ENCODE measurements at places on chromosomes 16 and 17. TPM values are rescaled to one million over a fixed set of nuclear protein-coding genes. Genes with fewer than 3 reads are reported as not detected.

SPAG9 gene
- total RNA-seq, result 83.7 TPM

CIBAR2 gene
- not detected for total RNA-seq

CFAP97D1 gene
- total RNA-seq, result under 0.01 TPM

NME3 gene
- total RNA-seq, result 50.9 TPM

PMFBP1 gene
- total RNA-seq, result 0.11 TPM

RRAD gene
- total RNA-seq, result 1.7 TPM

EMP2 gene
- total RNA-seq, result 56.7 TPM

PPP1R27 gene
- not detected for total RNA-seq

CDH1 gene
- not detected for total RNA-seq

GRCh38 chr17:8125154-8125946 is 1.4 kb upstream of the HES7 start:
- DNase-seq, result peak; percentile 72

GRCh38 chr16:54946909-54947308 is 16.2 kb downstream of the IRX5 start:
- DNase-seq, result no peak

GRCh38 chr16:81926036-81926435 is 85.2 kb downstream of the SDR42E1 start:
- DNase-seq, result no peak

- peak; percentile 68 for DNase-seq
These were observed at the start of gene HOXB4 for GRCh38 chr17:48577946-48578615. Gene HOXB4, minus strand, starts transcription at chr17:48578350. Its CDS starts 31 bp downstream, at chr17:48578319.

DNA sequence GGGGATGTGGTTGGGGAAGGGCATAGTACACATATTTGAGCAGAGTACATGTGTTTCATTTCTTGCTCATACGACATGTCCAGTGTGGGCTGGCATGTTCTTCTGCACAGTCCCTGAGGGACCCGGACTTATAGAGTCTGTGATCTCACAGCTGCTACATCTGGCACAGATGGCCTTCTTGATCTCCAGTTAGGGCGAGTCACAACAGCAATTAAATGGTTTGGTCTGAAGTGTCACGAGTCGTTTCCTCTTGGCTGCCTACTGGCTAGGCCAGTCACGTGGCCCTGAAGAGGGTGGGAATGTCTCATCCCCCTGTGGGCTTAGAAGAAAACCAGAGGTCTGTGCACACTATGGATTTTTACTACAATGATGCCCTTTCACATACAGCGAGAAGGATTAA is 443.6 kb downstream of the WWOX start:
- DNase-seq, result peak; percentile 1

DNA sequence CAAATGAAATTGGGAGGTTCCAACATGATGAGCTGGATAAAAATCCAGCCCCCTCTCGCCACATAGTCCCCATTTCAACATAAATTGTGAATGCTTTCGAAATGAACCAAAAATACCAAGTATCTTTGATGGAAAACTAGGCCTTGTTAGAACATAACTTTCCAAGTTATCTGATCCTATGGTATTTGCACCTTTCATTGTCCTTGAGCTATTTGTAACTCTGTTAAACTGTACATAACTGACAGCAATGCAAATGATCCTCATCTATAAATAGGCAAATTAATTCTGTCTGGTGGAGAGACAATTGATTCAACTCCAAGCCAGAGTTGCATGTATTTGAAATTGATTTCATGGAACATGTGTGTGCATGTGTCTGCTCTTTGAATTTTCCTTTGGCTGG is 18.2 kb downstream of the CMTM4 start:
- no peak for DNase-seq

DNA sequence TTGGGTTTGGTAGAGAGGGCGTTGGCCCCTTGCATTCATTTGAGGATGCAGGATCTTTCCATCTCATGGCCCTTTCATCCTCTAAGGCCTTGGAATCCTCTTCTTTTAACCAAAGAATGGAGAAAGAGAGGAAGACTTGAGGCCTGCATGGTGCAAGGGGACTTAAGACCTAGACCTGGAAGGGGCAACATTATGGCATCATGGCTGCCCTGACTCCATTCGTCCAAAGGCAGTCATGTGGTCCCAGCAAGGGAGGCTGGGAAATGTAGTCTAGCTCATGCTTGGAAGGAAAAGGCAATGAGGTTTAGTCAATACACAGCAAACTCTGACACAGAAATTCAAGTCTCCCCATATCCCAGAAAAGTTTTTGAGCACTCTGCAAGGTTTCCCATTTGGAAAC is 30.7 kb upstream of the CDRT4 start:
- peak; percentile 20 for DNase-seq

DNA sequence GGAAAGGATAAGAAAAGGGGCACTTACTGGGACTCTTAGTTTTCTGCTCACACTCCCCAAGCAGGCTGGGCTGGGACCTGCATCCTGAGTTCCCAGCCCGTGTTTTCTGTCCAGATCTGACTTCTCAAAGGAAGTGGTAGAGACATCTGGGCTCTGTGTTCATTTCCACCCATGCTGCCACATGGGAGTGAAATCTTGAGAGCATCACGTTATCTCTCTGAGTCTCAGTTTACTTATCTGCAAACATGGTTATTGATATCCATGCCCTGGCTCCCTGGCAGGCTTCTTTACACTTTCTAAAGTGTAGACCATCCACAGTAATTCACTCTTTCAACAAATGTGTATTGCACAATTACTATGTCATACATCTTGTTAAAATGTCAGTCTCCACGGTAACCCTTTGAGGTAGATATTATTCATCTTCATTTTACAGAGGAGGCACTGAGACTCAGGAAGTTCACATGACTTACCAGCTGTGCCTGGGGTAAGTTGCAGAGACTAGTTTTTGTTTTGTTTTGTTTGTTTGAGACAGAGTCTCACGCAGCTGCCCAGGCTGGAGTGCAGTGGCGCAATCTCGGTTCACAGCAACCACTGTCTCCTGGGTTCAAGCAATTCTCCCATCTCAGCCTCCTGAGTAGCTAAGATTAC is 3.4 kb downstream of the ZNF688 start:
- peak; percentile 93 for DNase-seq

DNA sequence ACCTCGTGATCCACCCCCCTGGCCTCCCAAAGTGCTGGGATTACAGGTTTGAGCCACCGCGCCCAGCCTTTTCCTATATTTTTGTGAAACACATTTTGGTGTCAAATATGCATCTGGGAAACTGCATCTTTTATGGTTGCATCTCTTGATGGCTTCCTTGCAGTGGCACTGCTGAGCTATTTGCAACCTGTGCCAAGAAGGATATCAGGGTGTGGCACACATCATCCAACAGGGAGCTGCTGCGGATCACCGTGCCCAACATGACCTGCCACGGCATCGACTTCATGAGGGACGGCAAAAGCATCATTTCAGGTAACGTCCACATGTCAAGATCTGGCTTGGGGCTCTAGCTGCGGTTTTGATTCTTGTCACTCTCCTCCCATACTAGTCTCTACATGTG is 16.8 kb upstream of the USP43 start:
- DNase-seq, result no peak

DNA sequence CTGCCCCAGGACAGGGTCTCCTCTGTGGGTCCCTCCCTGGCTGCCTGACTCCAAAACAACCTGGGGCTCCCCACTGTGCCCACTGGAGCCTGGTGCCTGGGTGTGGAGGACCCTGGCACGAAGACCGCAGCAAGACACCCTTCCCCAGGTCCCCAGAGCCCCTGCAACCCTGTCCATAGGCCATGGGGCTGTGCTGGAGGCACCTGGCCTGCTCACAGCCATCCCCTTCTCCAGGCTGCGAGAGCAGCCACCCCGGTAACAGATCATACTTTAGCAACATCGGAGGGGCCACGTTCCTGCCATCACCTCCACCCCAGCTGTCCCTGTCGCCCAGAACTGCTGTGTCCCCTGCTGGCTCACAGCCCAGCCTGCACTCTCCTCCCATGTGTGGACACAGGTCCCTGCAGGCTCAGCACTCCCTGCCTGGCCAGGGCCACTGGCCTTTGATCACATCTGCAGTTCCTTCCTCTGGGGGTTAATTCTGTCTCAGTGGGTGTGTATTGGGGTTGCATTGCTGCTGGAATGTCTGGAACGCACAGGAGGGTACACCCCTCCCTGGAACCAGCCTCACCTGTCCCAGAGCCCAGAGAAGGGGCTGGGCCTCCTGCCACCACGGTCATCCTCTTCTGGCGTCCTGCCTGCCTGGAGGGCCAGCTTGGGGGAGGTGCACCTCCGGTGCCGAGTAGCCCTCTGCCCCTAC is 12.2 kb downstream of the PPL start:
- DNase-seq, result no peak

DNA sequence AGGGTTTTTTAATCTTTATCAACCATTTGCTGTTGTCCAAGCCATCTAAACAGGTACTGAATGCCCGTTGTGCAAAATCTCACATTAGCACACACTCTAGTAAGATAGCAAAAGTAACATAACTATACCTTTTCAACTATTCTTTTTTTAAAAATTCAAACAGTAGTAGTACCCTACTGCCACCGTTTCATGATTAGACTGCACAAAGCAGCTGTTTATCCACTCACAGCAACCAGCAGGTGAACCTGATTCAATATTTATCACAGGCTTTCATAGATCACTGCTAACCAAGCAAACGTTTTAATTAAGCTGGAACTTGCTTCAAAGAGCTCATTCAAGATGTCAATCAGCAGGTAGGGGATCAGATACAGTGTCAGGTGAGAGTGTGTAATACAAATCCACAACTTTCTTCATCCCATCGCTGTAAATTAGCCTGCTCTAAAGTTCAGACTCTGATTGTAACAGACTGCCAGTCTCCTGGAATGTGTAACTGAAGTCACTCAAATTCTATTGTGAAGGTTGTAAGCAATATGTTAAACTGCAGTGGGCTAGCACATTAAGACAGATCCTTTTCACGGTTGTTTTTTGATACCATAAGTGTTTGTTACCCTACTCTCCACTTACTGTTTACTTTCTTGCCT is 47.3 kb downstream of the BRIP1 start:
- DNase-seq, result no peak

GRCh38 chr16:9061358-9061813 is 30.1 kb upstream of the HAPSTR1 start:
- DNase-seq, result peak; percentile 68

- no peak for DNase-seq
These were observed 84.9 kb downstream of the NPIPB11 start for GRCh38 chr16:29321585-29321984.

DNA sequence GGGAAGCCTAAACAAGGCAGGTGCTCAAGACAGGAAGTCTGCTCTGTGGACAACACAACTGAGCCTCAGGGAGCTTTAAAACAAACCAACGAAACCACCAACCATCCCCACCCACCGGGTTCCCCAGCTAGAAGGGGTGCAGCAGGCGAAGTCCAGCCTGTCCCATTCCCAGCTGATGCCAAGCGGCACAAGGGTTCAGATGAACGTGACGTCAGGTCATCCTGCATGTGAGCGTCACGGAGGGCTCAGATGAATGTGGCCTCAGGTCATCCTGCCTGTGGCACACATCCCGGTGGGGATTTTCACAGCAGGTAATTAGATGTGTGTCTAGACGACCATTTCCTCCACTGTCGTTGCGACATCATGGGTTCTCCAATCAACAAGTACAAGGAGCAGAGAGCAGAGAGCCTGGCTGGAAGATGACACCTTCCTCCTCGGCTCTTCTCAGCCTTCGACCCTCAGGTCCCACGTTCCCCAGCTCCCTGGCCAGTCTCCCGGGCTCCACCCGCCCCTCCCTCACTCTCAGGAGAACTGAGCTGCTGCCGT is 246.5 kb downstream of the FOXL1 start:
- no peak for DNase-seq

DNA sequence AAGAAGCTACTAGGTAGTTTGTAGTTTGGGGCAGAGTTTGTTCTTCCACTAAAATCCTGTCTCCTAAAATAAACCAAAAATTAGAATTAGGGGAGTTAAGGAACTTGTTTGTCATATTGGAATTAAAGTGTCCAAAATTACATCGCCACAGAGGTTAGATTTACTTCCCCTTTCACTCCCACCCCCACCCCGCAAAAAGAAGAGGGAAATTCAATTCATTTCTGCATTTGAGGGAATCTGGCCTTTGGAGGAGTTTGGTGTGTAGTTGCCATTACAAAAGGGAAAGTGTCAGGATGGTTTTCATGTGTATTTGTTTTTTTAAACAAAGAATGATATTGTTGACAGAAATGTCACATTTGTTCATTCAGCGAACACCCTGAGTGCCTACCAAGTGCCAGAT is 5.8 kb downstream of the TMEM97 start:
- no peak for DNase-seq

- DNase-seq, result peak; percentile 73
These were observed 21.2 kb downstream of the AKAP1 start for GRCh38 chr17:57106107-57106835.

- DNase-seq, result no peak
These were observed 439.7 kb upstream of the RBFOX1 start for GRCh38 chr16:6892966-6893365.

DNA sequence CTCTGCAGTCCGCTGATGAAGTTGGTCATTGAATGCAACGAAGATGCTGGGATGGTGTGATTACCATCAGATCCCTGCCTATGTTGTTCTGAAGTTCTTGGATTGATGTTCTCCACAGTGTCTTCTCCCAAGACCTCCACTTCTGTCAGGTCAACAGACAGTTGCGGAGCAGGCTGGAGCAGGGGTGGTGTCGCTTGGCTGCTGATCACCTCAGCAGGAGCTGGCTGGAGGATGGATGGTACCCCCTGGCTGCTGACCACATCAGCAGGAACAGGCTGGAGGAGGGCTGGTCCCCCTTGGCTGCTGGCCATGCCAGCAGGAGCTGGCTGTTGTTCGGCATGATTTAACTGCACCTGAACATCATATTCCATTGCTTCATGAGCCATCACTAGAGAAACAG is 5.6 kb downstream of the RFWD3 start:
- no peak for DNase-seq

DNA sequence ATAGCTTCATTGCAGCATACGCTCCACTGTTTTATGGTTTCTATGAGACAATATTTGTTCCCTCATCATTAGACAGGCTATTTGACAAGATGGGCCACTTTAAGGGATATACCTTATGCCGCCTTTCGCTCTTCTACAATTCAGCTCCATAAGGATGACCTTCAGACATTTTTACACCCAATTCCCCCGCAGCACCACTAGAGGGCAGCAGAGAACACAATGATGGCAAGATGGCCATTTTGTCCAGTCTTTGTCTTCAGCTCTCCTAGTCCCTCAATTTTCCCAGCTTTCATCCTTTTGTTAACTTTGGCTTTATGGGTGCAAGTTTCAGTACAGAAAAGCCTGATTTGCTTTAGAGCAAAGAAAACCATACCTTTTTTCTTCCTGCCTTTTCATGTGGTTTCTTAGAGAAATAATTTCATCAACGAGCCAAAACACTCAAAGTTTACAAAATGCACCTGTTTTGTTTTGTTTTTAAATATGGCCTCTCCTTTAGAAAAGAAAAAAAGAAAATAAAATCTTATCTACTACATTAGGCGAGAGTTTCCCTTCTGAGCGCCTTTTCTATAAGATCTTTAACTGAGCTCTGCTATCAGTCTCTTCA is 355.3 kb downstream of the TOX3 start:
- peak; percentile 50 for DNase-seq

GRCh38 chr16:66802159-66802558 is 775 bp upstream of the TERB1 start:
- no peak for DNase-seq

GRCh38 chr16:84553873-84554399 is 49.5 kb upstream of the MEAK7 start:
- no peak for DNase-seq
